Fibroblast of pulmonary artery (primary cell): ENCODE measurements at places on chromosomes 7 and 10.

DNA sequence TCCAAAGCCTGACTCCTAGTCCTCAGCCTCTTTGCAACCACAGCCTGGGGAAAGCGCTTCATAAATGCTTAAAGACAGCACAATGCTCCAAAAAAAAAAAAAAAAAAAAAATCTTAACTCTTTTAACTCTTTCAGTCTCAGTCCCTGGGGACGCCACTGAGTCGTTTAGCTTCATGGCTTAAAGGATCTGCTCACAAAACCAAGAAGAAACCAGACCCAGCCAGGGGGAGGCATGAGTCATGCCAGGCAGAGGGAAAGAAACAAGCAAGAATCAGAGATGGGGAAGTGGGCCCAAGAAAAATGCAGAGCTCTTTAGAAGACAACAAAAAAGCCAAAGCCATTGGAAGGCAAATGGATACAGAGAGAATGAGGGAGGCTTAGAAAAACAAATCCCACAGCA lies 32.5 kb upstream of the DOCK1 start:
- DNase-seq: no peak

DNA sequence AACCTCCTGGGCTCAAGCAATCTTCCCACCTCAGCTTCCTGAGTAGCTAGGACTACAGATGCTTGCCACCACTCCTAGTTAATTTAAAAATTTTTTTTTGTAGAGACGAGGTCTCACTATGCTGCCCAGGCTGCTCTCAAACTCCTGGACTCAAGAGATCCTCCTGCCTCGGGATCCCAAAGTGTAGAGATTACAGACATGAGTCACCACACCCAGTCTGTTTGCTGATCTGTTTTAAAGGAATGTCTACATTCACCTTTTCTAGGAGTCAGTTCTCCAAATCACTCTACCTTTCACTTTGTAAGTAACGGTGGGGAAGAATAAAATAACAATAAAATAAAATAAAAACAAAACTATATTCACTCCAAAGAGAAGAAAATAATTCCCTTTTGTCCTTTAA lies 86.6 kb upstream of the AGBL3 start:
- peak; percentile 43 for DNase-seq

DNA sequence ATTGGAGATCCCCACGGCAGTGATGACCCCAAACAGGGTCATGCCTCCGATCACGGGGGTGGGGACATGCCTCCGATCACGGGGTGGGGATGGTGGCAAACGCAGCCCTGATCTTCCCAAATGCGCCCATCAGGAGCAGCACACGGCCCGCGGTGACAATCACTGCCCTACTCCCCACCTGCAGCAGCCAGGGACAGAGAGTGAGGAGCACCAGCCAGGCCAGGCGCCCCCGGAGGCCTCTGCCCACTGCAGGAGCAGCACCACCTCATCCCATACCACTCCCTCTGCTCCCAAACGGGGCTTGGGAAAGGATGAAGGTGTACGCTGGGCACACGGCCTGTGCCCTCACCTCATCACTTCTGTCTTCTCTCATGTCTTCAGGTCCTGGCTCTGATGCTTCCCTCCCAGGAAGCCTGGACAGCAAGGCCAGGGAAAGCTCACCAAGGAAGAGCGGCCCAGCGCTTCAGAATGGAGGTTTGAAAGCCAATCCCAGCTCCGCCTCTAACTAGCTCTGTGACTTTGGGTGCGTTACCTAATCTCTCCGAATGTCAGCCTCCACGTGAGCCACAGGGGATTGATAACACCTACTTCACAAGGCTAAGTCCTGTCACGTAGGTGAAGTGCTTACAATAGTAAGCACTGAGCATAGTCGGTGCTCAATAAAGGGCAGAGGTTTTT lies 37.1 kb downstream of the STRA8 start:
- no peak for DNase-seq

DNA sequence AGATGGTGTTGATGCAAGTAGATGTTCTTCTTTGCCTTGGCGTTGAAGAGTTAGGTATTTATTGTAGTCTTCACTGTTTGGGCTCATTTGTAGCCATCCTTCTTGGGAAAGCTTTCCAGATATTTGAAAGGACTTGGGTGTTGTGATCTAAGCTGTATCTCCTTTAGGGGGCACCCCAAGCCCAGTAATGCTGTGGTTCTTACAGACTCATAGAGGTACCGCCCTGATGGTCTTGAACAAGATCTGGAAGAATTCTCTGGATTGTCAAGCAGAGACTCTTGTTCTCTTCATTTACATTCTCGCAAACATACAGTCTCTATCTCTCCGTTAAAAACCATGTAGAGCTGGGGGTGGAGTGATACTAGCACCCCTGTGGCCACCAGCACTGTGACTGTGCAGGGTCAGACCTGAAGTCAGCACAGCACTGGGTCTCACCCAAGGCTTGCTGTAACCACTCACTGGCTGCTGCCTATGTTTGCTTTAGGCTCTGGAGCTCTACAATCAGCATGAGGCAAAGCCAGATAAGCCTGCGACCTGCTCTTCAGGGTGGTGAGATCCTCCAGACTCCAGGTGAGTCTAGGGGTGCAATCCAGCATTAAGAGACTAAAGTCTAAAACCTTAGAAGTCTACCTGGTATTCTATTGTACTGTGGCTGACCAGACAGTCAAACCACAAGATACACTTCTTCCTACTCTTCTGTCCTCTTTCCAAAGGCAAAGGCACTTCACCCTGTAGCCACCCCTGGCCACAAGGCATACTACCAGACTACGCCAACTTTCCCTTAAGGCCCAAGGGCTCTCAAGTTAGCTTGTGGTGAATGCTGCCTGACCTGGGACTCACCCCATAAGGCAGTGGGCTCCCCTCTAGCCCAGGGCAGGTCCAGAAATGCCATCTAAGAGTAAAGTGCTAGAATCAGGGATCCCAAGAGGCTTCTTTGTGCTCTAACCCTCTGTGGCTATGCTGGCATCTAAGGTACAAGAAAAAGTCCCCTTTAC lies 209.7 kb upstream of the TMEM196 start:
- DNase-seq: peak; percentile 77

GRCh38 chr7:107999779-108000560 lies 3.0 kb downstream of the LAMB1 start:
- no peak for DNase-seq

DNA sequence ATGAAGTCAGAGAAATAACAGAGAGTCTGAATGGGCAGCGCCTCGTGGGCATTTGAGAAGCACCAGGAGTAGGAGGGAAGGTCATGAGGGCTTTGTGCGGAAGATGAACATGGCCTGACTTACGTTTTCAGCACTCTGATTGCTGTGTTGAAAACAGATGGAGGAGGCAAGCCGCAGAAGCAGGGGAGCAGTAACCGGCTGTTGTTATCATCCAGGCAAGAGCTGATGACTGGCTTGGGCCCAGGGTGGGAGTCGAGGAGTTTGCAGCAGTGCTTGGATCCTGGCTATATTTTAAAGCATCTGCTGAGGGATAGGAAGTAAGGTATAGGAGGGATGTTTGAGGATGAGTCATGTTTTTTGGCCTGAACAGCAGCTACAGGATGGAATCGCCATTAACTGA lies 12.7 kb upstream of the PDLIM1 start:
- peak; percentile 78 for DNase-seq

- no peak for DNase-seq
Observed at GRCh38 chr7:92423710-92424131, 23.6 kb upstream of the GATAD1 start.

DNA sequence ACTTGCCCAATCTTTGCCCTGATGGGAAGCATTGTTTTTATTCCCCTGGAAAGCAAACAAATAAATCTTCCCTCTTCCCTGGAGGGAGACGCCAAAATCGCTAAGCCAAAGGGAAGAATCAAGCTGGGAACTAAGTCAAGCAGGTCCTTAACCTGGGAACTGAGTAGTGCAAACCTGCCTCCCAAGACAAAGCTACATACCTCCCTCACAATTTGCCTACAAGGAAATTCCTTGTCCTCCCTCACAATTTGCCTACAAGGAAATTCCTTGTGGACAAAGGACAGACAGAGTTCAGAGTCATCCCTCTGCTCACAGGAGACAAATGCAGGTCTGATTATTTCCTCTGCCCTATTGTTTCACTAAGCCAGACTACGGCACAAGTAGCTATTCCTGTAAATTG lies 50.5 kb downstream of the SPOCK2 start:
- no peak for DNase-seq

DNA sequence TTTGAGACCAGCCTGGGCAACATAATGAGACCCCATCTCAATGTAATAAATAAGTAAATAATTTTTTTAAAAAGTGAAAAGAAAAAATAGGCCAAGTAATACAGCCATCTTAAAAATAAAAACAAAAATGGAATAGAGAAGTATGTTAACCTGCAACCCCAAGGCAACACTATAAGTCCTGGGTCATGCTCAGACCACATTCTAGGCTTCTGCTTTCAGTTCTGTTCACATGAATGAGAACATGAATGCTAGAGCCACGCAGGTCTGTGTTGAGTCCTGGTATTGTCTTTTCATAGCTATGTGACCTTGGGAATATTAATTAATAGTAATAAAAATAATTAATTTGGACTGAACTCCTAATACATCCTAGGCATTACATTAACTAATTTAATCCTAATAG lies 284.0 kb downstream of the AUTS2 start:
- DNase-seq: no peak

GRCh38 chr10:133186416-133187090 lies 26.5 kb downstream of the KNDC1 start:
- no peak for DNase-seq

DNA sequence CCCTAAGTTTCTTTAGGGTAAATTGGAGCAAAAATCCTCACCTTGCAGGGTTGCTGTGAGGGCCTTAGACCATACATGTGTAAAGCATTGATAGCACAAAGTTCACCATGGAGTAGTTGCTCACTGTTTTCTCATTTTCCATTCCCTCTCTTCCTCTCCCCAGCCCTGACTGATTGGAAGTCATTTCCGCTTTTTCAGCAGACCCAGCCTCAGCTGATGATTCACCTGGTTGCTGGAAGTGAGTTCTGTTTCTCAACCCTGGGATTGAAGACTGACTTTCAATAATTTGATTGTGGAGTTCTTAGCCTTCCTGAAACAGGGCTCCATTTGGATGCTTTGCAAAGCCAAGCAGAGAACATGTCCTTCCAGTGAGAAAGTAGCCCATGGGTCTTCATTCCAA lies 107.0 kb downstream of the PLXNA4 start:
- DNase-seq: peak; percentile 13

DNA sequence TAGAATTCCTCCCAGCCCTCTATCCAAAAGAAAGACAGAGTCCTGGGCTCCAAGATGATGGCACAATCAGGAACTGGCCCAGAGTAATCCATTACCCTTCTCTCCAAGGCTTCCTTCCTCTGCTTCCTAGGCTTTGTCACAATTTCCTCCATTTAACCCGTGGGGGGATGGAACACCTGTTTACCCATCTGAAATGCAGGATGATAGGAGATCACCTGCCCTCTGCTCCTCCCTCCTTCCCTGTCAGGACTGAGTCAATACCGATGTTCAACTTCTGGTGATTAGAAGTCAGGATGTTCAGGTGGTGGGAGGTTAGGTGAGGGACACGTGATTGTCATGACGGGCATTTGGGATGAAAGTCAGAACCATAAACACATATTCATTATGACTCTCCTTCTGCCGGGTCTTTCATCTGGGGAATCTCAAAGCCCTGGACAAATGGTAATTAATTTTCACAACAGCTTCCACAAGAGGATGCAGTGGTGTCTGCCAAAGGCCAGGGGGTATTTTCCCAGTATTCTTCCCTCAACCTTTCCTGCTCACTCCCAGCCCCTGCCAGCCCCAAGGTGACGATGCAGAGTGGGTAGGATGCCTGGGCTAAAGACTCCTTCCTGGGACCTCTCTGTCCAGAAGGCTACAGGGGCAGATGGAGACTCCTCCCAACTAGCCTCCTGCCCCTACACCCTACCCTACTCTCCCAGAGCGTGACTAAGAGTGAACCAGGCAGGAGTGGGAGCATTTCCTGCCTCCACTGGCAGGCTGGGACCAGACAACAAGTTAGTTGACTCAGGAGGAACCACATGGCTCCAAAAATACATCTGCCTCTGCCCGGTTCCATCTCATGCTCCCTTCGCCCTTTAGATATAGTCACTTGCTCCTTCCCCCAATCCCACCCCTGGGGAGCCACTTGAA lies 27.9 kb downstream of the DUSP5 start:
- DNase-seq: peak; percentile 68

DNA sequence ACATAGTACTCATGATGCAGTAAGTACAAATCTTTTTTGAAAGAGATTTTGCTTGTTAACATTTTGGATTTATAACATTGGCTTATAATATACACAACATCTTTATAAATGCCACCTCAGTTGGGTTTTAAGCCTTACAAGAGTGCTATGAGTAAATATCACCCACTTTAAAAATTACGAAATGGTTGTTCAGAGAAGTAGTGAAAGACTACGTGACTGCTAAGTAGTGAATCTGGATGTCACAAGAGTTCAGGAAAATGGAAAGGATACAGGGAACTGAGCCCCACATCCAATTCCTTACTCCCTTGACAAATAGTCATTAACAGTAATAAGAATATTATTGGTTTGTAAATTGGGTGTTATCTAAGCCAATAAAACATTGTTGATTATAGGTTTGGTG lies 20.0 kb downstream of the TMEM106B start:
- no peak for DNase-seq

DNA sequence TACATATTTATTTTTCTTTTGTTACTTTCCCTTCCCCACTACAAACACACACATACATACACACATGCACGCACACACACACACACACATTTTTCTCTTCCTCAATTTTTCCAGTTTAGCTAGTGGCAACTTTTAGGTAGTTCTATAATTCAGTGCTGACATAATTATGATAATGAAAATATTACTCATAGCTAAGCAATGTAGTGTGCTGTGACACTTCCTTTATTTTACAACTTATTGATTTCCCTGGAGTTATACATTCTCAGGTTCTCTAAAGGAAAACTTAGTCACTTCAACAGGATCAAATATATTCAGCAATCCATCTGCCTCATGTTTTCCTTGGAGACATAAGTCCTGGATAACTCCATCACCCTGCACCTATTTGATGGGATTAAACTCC lies 151.6 kb downstream of the CACNA2D1 start:
- no peak for DNase-seq

- DNase-seq: no peak
Observed at GRCh38 chr7:26685606-26686005, 178.8 kb downstream of the SKAP2 start.

GRCh38 chr7:95547361-95548348 lies 48.7 kb downstream of the PDK4 start:
- DNase-seq: no peak

DNA sequence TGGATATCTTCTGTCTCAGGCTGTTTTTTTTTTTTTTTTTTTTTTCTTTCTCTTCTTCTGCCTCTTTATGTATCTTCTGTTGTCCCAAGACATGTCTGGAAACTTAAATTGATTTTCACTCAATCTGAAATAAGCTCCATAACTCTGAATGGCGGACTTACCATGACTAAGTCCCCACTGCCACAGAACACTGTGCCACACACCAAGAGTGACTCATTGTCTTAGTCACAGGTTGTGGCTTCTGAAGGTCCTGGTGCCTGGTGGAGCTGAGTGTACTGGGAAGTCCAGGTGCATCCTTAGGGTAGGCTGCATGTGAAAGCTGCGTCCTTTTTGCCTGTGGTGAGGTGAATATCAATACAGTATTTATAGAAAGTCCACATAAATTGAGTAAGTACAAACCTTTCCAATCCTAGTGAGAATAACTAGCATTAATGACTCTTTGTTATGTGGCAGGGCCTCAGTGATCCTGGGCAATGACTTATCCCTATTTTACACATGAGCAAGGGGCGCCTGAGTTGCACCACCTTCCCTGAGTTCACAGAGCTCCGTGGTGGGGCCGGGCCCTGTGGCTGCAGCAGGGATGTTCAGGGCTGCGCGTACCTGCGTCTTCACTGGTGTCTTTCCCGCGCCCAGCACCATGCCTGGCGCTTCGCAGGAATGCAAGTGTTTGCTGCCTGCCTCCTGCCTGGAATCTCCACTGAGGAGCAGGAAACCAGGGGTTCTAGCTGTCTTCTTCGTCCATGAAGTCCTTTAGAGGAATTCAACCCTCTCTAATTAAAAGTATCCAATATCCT lies 4.3 kb downstream of the PFKP start:
- DNase-seq: peak; percentile 65

GRCh38 chr7:44109991-44110390 lies 5.8 kb downstream of the AEBP1 start:
- no peak for DNase-seq
